A549 treated with Mapracorat at 1 μM for 4 hours (cell line): ENCODE measurements at places on chromosomes 2 and 18. TPM values are rescaled to one million over a fixed set of nuclear protein-coding genes. Genes with fewer than 3 reads are reported as not detected.

Gene APLF
- total RNA-seq, result 0.64 to 0.87 TPM (median 0.80 TPM) in 5 replicates

Gene RETREG2
- 58.9 to 86.5 TPM (median 84.0 TPM) in 5 replicates for total RNA-seq

Gene LGALSL
- 7.7 to 12.8 TPM (median 9.9 TPM) in 5 replicates for total RNA-seq

Gene LOXHD1
- total RNA-seq, result not detected in 5 replicates

Gene BAZ2B
- total RNA-seq, result 6.5 to 8.4 TPM (median 8.1 TPM) in 5 replicates

Gene CENPA
- 40.4 to 56.5 TPM (median 52.3 TPM) in 5 replicates for total RNA-seq

Gene DSG4
- total RNA-seq, result not detected in 5 replicates

Gene RBM44
- total RNA-seq, result 0.10 to 0.35 TPM (median 0.22 TPM) in 5 replicates

Gene RIT2
- not detected in 5 replicates for total RNA-seq

Gene CDK15
- total RNA-seq, result not detected in 5 replicates

Gene ANO7
- 1.5 to 2.1 TPM (median 1.8 TPM) in 5 replicates for total RNA-seq

Gene FNDC4
- 3.5 to 5.3 TPM (median 3.8 TPM) in 5 replicates for total RNA-seq

Gene EPG5
- total RNA-seq, result 3.3 to 4.1 TPM (median 3.8 TPM) in 5 replicates

Gene SH3RF3
- 0.46 to 0.61 TPM (median 0.52 TPM) in 5 replicates for total RNA-seq

Gene FEV
- not detected in 5 replicates for total RNA-seq

Gene CD207
- not detected in 5 replicates for total RNA-seq

Gene IL36RN
- total RNA-seq, result 0.07 to 0.21 TPM in 2 of 5 replicates, not detected in the others

Gene SAG
- not detected in 5 replicates for total RNA-seq

Gene IL18R1
- total RNA-seq, result 1.0 to 1.5 TPM (median 1.3 TPM) in 5 replicates

Gene NOL4
- total RNA-seq, result not detected in 5 replicates

Gene ERICH2
- not detected in 5 replicates for total RNA-seq

Gene MFSD2B
- total RNA-seq, result 0.11 to 0.64 TPM (median 0.59 TPM) in 5 replicates

Gene SRD5A2
- 0.03 to 0.04 TPM (median 0.03 TPM) in 3 of 5 replicates, not detected in the others for total RNA-seq

Gene PARD6G
- 1.2 to 3.8 TPM (median 2.6 TPM) in 5 replicates for total RNA-seq

Gene C2orf76
- total RNA-seq, result 10.4 to 15.9 TPM (median 12.1 TPM) in 5 replicates

Gene PTH2R
- not detected in 5 replicates for total RNA-seq
